Activated naive CD4-positive, alpha-beta T cell treated with anti-CD3 and anti-CD28 coated beads, Interleukin-2, amount 50 U/mL, for 72 hours (primary cell): ENCODE measurements at places on chromosomes 7 and 10.

GRCh38 chr7:47576031-47576865 is 5.7 kb downstream of the TNS3 start:
- no peak for DNase-seq

DNA sequence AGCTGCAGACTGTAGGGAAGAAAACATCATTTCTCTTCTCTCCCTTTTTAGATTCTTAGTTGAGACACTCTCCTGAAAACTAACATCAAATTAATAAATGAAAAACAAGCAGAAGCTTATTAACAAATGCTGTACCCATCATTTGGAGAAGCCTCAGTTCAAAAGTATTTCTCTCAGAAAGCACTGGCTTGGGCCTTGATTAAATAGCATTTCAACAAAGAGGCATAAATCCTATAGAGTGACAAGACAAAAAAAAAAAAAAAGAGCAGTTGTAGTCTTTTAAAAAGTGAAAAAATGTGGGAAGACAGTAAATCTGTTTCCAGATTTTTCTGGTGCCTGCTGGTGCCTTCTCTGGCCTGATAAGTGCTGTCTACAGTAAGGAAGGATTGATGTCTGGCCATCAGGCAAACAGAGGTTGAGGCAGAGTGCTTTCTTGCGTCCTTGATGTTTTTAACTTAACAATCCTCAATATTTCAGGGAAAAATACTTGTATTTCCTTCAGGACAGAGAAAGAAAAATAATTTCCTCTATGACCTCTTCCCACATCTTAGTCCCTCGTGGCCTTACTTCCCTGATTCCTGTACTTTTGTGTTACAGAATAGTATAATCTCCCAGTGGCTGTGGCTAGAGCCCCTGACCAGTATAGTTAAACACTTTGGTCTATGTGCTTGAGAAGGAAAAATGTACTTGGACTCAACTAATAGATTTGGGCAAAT is 300.5 kb downstream of the HGF start:
- DNase-seq: no peak

DNA sequence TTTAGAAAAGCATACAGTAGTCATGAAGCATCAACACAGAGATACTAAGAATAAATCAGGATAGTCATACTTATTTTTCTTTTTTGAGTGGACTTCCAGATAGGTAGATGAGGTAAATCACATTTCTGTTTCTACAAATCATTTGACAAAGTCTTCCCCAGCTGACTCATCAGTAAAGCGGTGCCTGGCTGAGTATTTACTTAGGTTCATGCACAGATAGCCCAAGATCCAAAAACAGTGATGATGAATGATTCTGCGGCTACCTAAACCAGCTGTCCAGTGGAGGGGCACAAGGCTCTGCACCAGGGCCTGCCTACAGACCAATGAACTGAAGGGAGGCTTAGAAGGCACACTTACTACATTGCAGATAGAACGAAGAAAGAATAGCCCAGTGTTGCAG is 113.1 kb downstream of the PARP12 start:
- DNase-seq: no peak

- DNase-seq: no peak
These were observed 58.1 kb downstream of the KIF20B start for GRCh38 chr10:89759531-89759930.

DNA sequence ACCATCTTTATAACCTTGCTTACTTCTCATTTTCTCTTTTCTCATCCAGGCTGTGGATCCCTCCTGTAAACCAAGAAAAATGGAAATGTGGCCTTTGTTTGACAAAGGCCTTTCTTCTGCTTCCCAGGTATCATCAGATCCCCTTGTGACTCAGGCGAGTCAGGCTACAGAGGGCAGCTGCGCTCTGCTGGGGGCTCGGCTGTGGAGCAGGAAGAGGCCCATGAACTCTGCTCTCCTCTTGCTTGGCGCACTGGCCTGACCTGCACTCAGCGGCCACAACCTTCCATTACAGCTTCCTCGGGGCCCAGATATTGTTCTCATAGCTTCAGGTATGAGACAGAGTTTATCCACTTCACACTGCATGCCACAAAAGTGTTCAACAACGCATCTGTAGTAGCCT is 457.6 kb upstream of the COBL start:
- DNase-seq: no peak

GRCh38 chr10:112510384-112510783 is 63.4 kb downstream of the VTI1A start:
- DNase-seq: no peak
